ENCODE measurements at places on chromosomes 12 and 14. TPM values are rescaled to one million over a fixed set of nuclear protein-coding genes. Genes with fewer than 3 reads are reported as not detected.

The KSR2 gene
- not detected for polyA plus RNA-seq

DNA sequence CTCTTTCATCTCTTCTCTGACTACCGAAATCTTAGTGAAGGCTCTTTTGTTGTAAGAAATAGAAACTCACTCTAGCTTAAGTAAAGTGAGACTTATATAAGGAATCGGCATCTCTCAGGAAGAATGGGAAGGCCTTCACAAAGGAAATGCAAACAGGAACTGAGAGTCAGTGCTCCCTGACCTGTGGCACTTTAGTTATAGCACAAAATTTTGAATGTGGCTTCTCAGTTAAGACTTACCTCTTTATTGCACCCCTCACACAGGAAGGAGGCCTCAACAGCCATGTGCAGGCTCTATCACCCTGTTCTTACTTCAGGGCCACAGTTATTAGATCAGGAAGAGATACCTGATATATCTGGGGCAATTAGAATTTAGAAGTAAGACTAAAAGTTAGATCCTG lies 224.7 kb upstream of the EGLN3 start:
- no peak for DNase-seq

GRCh38 chr14:34699873-34700621 lies 14.3 kb downstream of the CFL2 start:
- DNase-seq: no peak

DNA sequence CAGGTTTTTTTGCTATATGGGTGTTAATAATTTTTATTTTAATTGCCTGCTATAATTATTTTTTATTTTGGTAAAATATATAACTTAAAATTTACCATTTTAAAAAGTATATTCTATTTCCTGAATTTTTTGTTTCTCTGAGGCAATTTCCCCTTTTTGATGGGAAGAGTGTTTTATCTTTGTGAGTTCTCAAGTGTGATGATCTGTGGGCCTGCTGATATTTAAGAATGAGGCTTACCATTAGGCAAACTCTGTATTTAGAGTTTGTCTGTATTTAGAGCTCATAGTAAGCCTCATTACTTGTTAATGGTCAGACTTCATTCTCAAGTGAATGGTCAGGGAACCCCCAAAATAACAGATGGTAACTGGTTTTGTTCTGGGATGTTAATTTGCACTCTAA lies 48.0 kb downstream of the WNK1 start:
- DNase-seq: no peak

GRCh38 chr14:71399057-71399487 lies 491.8 kb downstream of the PCNX1 start:
- no peak for DNase-seq

GRCh38 chr12:52506858-52507715 lies 13.1 kb downstream of the KRT5 start:
- DNase-seq: no peak

The PRH2 gene
- polyA plus RNA-seq: not detected

- DNase-seq: no peak
These were observed 71.7 kb downstream of the IPO8 start for GRCh38 chr12:30624009-30624408.

DNA sequence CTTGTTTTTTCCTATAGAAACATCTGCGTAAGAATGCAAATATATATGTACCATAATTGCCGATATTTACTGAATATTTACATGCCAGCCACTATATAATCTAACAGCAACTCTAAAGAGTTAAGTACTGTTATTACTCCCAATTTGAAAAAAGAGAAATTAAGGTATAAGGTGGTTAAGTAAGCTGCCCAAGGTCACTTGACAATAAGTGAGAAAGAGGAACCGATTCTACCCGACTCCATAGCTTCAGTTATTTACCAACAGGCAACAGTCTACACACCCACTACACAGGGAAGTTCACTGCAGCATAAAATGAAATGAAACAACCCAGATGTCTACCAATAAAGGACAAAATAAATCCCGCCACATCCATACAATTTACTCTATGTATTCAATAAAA lies 1.1 kb downstream of the MIS18BP1 start:
- DNase-seq: no peak

The KRT6C gene
- not detected for polyA plus RNA-seq

DNA sequence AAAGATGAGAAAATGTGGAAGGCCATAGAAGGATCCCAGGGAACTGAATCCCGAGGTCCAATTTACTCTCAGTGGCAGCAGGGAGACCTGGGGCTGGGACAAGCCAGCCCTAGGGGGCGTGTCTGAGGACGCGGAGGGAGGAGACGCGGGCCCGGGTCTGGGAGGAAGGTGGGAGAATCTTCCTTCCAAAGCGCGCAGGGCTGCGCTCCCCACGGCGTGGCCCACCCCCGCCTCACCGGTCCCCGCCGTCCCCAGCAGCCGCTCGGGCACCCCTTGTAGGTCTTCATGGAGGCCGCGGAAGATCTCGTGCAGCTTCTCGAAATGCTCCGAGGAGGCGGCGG lies 323 bp downstream of the VTI1B start:
- DNase-seq: peak; percentile 74

- no peak for DNase-seq
These were observed 1.4 kb downstream of the RIOX1 start for GRCh38 chr14:73492043-73492552.

The CCNB1IP1 gene
- 126 TPM for polyA plus RNA-seq

GRCh38 chr12:78871566-78871965 lies 7.0 kb downstream of the SYT1 start:
- DNase-seq: no peak

The MYF6 gene
- polyA plus RNA-seq: 0.04 TPM

The DIO2 gene
- polyA plus RNA-seq: 0.20 TPM

The FGF23 gene
- polyA plus RNA-seq: not detected

The BEST3 gene
- polyA plus RNA-seq: 0.35 TPM

DNA sequence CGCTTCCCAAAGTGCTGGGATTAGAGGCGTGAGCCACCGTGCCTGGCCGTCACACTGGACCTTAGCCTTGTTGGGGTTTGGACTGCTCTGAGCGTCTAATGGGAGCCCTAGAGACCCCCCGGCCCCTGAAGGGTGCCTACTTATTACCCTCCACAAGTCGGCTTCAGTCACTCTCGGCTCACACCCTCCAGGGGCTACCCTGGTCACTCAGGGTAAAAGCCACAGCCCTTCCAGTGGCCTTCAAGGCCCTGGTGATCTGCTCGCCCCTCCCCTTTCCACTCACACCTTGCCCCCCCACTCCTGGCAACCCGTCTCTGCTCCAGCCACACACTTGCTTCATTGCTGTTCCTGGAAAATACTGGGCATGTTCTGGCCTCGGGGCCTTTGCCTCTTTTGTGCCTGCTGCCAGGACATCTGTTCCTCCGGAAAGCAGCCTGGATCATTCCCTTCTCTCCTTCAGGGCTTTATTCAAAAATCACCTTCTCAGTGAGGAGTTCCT lies 3.6 kb upstream of the MORN3 start:
- no peak for DNase-seq

GRCh38 chr14:104215706-104216334 lies 77.4 kb downstream of the KIF26A start:
- peak; percentile 3 for DNase-seq

The TPPP2 gene
- polyA plus RNA-seq: 1.1 TPM

The RNU4-1 gene
- polyA plus RNA-seq: not detected

The TMEM132D gene
- polyA plus RNA-seq: not detected

DNA sequence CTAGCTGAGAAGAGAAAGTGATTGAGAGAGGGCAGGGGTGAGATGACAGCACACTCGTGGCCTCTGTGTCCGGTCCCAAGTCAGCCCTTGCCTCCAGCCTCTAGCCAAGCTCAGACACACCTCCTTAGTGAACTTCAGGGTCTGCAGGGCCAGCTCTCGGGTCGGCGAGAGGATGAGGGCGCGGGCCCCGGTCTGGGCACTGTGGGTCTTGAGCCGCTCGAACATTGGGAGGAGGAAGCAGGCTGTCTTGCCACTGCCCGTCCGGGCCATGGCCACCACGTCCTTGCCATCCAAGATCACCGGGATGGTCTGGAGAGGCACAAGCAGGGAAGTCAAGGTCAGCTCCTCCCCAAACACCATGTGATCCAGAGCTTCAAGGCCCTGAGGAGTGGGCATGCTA lies 6.3 kb downstream of the DDX54 start:
- DNase-seq: no peak

GRCh38 chr12:88472248-88472647 lies 108.0 kb downstream of the KITLG start:
- DNase-seq: no peak

The MON2 gene
- polyA plus RNA-seq: 5.0 TPM

DNA sequence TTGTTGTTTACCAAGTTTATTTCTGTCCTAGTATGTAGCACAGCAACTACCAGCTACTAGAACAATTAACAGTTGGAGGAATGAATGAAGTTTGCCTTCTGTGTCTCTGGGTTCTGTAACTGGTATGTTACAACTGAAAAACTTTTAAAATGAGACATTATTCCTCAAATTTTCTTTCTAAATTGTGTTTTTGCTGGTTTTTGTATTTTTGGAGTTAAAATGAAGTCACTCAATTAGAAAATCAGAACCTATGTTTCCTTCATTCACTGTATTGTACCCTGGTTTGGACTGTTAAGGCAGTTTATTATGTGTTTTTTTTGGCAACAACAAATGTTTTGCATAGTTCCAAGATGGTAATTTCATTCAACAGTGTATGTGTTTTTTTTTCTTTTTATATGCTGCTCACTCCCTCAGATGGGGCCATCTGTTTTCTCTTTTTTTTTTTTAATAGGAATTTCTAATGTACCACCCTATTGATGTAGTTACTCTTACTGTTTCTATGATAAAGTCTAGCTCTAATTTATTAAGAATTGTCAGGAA lies 30.2 kb upstream of the EVL start:
- no peak for DNase-seq

The MBIP gene
- polyA plus RNA-seq: 13.5 TPM

- no peak for DNase-seq
These were observed 30.8 kb downstream of the LEMD3 start for GRCh38 chr12:65200007-65200665.

The GLT8D2 gene
- 3.8 TPM for polyA plus RNA-seq

The FAM90A1 gene
- 0.03 TPM for polyA plus RNA-seq

GRCh38 chr12:74488134-74488533 lies 49.5 kb upstream of the ATXN7L3B start:
- DNase-seq: no peak

- no peak for DNase-seq
These were observed 31.8 kb upstream of the SMUG1 start for GRCh38 chr12:54220567-54220966.

The HOXC10 gene
- not detected for polyA plus RNA-seq

DNA sequence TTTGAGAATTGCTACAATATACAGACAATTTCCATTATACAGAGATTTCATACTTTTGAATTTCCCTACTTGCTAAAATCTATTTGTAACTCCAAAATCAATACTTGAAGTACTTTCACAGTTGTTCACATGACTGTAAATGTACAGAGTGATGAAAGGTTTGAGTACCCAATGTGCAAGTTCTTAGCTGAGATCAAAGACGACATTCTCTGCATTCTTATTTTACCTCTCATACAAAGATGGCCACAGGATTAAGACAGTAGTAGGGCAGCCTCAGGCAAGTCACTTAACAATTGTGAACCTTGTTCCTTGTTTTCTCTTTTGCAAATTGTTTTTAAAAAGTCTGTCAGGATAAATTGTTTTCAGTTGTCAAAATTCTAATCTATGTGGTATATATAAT lies 255.9 kb upstream of the KITLG start:
- no peak for DNase-seq

DNA sequence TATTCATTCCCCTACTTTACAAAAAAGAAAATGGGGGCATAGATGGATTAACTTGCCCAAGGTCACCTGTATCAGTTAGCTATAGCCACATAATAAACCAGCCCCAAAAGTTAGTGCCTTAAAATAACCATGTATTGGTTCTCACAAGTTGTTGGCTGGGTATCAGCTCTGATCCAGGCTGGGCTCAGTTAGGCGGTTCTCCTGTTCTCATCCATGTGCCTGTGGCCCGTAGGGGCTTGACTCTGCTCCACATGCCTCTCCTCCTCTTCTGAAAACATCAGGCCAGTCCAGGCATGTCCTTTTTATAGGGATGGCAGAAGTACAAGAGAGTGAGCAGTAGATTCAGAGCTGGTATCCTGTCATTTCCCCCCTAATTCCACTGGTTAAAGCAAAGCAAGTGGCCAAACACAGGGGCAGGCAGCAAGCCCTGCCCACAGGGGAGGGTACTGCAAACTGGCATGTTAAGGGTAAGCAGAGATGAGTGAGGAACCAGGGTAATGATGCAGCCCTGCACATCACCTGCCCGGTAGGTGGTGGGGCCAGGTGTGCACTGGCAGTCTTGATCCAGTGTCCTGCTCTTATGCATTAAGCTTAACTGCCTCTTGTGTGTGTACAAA lies 47.9 kb upstream of the TUNAR start:
- no peak for DNase-seq

GRCh38 chr12:14577344-14577743 lies 9.7 kb upstream of the PLBD1 start:
- no peak for DNase-seq

DNA sequence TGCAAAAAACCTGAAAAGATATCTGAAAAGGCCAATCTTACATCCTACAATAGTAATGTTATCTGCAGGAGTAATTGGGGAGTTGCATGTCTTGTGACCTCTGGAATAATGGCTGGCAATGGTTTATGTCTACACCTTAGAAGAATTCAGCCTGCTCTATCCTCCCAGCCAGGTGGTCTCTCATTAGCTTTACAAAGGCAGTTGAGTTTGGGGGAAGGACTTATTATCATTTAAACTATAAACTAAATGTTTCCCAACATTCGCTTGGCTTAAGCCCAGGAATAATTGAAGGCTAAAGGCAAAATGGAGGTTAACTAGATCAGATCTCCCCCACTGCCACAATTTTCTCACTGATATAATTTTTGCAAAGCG lies 158.4 kb upstream of the SFSWAP start:
- DNase-seq: no peak

GRCh38 chr14:34507459-34507858 lies 32.0 kb downstream of the EAPP start:
- DNase-seq: no peak

The SLC2A14 gene
- polyA plus RNA-seq: not detected

DNA sequence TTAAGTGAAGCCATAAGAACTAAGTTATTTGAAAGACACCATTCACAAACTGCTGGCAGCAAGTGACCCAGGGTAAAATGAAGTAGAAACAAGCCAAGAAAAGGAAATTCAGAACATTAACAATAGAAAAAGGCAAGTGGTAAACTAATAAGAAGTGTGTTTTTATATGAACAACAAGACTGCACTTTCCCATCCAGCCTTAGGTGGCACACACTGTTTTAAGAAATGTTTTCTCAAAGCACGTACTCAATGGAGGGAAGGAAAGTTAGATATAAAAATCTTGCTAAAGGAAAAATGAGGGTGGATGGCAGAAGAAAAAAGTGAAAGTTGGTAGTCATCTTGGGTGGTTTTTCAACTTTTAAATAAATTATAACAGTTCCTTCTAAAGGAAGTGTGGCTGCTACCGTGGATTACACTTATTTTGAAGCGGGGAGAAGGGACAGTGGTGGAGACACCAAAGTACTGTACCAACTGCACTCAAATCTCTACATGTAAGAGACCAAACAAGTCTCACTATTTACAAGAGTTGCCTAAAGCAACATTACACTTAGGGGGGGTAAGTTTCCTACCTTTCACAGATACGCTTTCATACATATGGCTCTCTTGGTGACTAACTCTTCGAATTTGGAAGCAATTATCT lies 58.8 kb downstream of the SEL1L start:
- DNase-seq: no peak

The TRHDE gene
- 0.15 TPM for polyA plus RNA-seq
